ENCODE measurements at places on chromosomes 7 and 10.

DNA sequence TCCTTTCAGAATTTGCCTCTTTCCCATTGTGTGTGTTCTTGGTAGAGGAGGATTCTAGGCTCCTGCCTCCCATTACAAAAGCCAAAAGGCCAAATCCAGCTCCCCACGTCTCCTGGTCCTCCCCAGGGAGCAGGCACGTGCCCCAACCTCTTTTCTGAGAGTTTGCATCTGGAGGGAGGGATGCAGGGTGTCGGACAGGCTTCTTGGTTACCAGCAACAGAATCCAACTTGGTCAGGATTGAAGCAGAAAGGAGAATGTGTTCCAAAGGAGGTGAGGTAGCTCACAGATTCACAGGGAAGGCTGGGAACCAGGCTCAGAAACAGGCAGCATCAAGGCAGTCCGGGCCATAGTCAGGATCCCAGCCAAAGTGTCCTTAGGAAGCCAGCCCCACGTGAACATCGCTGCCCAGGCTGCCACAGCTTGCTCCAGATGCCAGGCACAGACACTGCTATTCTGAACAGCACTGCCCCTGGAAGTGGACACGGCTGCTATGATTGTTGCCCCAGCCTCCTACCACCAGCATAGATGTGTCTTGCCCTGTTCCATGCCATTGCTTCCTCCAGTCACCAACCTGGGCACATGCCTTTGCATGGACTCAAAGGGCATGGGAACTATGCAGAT is 264.2 kb upstream of the ZMIZ1 start:
- DNase-seq = no peak

GRCh38 chr10:109773288-109774120 is 149.8 kb downstream of the XPNPEP1 start:
- DNase-seq = no peak

DNA sequence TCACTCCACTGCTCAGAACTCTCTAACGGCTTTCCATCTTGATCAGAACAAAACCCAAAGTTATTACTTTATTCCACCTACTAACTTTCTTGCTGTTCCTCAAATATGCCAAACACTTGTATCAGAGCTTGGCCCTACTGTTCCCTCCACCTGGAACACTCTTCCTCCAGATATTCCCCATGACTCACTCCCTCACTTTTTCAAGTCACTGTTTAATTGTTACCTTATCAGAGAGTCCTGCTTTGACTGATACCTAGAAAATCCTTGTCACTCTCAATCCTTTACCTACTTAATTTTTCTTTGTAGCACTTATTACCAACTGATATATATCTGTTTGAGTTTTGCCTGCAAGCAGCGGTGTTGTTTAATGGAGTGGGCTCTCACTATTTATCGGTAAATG is 5.6 kb upstream of the NFKB2 start:
- no peak for DNase-seq

- no peak for DNase-seq
These were observed 123.6 kb downstream of the EXOC4 start for GRCh38 chr7:133376514-133376913.

DNA sequence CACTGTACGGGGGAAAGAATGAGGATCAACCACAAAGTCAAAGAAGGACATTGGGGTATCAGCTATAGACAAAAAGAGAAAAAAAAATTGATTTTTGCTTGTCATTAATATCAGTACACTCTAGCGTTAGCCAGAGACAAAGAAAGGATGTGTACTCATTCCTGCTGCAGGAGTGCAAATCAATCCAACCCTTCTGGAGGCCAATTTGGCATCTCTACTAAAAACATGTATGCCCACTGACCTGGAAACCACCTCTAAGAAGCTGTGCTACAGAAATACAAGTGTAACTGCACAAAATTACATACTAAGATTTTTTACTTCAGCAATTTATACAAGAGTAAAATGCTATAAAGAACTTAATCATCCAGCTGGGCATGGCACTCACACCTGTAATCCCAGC is 13.6 kb downstream of the NSMCE4A start:
- no peak for DNase-seq

- peak; percentile 10 for DNase-seq
These were observed 584 bp upstream of the GARS1 start for GRCh38 chr7:30594048-30594539.

All from activated T-helper 9 cell treated with anti-CD3 and anti-CD28 coated beads, Interleukin-2, amount 50 U/mL, for 16 hours (primary cell).